Activated CD4-positive, CD25-positive, alpha-beta regulatory T cell treated with anti-CD3 and anti-CD28 coated beads, Interleukin-2, amount 50 U/mL, for 16 hours (primary cell): ENCODE measurements at places on chromosomes 11 and 22.

DNA sequence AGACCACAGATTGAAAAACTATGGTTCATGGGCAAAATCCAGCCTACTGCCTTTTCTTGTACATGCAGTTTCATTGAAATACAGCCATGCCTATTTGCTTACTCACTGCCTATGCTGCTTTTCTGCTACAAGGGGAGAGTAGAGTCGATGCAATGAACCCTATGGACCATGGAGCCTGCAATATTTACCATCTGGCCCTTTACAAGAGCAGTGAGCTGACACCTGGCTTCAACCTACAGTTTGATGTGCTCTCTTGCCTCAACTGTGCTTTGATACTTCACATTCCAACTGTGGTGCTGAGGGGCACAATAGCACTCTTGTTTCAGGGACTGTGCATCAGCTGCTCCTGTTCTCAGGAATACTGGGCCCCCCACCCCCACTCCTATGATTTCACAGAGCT, 239.5 kb upstream of the SORL1-AS1 start:
- DNase-seq: no peak

DNA sequence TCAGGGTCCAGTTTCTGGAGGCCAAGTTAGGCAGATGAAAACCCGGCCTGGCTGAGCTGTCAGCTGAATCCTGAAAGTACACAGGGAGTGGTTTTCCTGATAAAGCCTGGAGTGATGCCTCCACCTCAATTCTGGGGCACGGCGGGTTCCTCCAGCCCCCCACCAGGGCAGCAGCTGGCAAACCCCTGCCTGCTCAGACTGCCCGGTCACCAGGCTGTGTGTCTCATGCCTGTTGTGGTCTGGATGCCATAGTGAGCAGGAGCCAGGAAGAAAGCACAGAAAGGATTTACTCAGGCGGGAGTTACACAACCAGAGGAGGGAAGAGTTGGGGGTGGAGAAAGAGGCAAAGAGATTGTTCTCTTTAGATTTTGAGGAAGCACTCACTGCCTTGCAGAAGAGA, 119.9 kb upstream of the RASSF10 start:
- DNase-seq: no peak

DNA sequence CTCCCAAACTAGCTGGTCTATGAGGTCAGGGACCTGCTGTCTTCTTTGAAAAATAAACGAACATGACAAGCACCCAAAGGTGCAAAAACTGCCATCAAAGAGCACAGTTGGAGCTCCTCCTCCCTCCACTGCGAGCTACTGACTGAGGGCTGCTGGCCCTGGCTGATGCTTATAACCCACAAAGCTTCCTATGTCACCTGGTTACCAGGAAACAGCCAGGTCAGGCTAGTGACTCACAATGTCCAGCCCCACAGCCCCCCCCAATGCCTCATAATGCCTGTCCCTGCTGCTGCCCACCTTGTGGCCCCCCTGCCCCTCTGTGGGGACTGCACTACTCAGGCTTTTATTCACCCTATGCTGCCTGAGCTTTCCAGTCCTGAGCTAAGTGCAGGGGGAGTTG, at the start of gene DRICH1:
Gene DRICH1, minus strand, starts transcription at position 144 of the 400 bp plus-strand sequence. CDS start 298 bp downstream, outside the sequence.
- DNase-seq: no peak

DNA sequence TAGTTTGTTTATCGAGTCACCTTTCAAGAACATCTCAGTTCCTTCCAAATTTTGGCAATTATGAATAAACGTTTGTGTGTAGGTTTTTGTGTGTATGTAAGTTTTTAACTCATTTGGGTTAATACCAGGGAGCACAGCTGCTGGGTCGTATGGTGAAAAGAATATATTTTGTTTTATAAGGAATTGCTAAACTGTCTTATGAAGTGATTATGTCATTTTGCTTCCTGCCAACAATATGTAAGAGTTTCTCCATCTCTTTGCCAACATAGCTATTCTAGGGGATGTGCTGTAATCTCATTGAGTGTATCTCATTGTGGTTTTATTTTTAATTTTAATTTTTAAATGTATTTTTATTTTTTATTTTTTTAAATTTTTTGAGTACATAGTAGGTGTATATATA, 27.3 kb downstream of the BCL2L13 start:
- DNase-seq: no peak

- no peak for DNase-seq
Measured at GRCh38 chr22:45502215-45503049, at the start of gene FBLN1. Gene FBLN1, plus strand, starts transcription at chr22:45502883. Its CDS starts 103 bp downstream, at chr22:45502986.

DNA sequence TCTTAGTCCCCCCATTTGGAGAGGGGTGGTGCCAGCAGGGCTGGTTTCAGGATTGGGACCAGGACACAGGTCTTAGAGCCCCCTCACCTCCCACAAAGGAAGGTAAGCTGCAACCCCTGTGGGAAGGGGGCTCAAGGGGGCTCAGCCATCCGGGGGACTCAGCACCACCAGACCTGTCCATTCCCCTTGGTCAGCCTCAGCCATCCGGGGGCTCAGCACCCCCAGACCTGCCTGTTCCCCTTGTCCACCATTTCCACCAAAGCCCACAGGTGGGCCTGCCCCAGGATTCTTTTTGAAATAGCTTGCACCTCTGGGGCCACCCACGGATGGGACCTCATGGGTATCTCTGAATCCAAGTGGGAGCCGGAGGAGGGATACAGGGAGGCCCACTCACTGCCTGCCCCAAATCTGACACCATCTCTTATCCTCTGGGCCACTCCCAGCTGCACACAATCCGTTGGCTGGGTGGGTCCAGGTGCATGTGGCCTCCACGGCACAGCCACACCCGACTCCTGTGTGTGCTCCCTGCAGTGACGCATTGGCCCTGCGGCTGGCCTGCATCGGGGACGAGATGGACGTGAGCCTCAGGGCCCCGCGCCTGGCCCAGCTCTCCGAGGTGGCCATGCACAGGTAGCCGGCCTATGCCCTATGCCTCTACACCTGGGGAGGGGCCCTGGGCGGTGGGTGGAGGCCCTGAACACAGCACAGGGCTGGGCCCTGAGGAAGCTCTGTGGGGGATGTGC, 15.9 kb downstream of the MCAT start:
- DNase-seq: no peak

GRCh38 chr22:29306835-29307595, 565 bp downstream of the GAS2L1 start:
- DNase-seq: no peak

DNA sequence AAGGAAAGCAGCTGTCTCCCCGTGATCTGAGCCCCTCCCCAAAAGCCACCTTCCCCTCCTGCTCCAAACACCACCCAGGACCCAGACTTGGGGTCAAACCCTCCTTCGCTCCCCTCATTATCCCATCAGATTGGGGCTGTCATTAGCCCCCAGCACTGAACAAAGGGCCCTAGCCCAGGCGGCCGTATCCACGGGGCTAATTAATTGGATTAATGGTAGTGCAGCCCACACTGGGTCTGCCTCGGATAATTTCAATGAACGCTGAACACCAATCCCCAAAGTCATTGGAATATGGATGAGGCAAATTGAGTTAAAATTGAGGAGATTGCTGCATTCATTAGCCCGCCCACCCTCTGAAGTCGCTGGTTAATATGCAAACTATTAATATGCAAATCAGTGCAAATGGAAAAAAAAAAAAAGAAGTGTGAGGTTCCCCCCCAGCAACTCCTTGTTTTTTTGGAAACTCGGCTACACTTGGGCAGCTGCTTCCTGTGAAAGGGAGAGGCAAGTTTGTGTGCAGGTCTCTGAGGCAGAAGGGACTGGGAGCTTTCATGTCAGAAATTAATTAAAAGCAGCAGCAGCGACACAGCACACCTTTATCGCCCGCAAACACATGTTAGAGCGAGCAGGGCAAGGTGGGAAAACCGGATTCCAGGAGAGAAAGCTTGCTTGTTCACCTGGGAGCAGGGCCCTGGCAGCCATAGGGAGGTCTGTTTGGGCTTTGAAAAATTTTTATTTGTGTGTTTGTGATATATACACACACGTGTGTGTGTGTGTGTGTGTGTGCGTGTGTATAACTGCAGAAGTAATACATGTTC, 517.8 kb downstream of the MIAT start:
- DNase-seq: no peak

GRCh38 chr11:36240801-36241200, 48.4 kb downstream of the COMMD9 start:
- no peak for DNase-seq

DNA sequence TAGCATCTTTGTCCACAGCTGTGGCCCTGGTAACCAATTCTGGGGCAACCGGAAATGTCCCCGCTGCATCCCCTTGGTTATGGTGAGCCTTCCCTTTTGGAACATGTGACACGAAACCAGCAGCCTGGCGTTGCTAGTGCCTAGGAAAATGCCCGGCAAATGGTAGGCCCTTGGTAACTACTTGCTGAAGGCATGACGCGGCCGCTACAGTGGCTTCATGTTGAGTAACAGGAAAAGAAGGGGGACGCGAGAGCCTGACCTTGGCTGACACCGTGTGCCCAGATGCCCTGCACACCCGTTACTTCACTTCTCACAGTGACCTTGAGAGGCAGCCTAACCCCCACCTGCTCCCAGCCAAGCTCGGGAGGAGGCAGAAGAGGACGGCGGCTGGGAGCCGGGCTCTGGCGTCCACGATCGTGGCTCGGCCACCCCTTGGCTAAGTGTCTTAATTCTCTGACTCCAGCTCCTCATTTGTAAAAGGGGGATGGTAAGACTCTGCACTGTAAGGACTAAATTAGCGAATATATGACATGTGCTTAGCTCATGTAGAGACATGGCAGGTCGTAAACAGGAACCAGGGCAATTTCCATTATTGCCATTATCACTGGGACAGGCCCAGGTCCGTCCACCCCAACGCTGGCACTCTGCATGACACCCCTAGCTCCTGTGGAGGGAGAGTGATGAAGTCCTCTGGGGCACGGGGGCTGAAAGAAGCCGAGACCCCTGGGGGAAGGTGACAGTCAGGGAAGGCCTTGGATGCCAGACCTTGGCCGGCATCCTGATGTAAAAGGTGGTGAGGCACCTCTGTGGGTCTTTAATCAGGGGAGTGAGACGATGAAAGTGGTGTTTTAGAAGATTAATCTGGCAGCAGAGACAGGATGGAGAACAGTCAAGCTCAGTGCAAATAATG, 18.9 kb downstream of the IFT27 start:
- no peak for DNase-seq

DNA sequence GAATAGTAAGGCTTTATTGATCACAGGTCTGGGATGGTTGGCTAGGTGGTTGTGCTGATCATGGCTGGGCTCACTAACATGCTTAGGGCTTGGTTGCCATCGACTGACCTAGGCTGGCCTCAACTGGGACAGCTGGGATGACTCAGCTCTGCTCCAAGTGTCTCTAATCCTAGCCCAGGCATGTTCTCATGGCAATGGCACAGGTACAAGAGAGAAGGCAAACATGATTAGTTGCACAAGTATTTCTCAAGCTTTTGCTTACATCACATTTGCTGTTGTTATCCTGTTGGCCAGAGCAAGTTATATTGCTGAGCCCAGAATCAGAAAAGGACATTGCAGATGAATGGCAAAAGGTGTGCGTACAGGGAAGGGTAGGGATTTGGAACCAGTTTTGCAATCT, 68.5 kb upstream of the SLC35C1 start:
- no peak for DNase-seq

GRCh38 chr11:74444173-74444826, 23.0 kb downstream of the KCNE3 start:
- DNase-seq: no peak

- no peak for DNase-seq
Measured at GRCh38 chr11:63614136-63614671, at the start of gene PLAAT3. Gene PLAAT3, minus strand, starts transcription at chr11:63614433. Its CDS starts 419 bp downstream, at chr11:63614014.

DNA sequence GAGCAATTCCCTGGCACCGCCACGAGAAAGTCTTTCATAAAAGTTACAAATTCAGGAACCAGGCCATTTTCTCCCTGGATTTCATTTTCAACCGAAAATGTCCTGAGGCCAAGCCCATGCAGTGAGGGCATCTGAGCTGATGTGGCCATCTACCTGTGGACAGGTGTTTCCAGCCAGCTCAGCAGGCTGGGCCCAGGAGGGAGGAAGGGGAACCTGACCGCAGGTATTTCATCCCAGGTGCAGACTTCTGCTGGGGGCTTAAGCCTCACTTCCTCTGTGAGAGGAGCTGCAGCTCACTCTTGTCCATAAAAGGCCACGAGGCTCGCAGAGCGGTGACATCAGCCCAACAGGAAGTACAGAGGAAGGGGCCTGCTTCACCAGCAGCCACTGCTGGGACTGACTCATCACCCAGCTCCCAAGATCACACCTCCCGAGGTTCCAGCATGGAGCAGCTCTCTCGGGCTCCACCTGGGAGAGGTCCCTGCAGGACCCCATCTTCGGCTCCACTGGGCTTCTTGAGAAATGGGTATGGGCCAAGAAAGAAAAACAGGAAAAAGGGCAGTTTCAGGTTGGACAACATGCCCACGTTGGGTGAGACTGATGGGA, 56.4 kb downstream of the MYH9 start:
- DNase-seq: peak; percentile 58

GRCh38 chr11:119117004-119117706, 4.2 kb upstream of the HINFP start:
- no peak for DNase-seq

GRCh38 chr11:132539590-132540368, 992.5 kb downstream of the OPCML start:
- DNase-seq: no peak

GRCh38 chr11:86052693-86053641, 15.9 kb downstream of the PICALM start:
- no peak for DNase-seq

- DNase-seq: no peak
Measured at GRCh38 chr22:23076896-23077572, 6.7 kb downstream of the GNAZ start.

DNA sequence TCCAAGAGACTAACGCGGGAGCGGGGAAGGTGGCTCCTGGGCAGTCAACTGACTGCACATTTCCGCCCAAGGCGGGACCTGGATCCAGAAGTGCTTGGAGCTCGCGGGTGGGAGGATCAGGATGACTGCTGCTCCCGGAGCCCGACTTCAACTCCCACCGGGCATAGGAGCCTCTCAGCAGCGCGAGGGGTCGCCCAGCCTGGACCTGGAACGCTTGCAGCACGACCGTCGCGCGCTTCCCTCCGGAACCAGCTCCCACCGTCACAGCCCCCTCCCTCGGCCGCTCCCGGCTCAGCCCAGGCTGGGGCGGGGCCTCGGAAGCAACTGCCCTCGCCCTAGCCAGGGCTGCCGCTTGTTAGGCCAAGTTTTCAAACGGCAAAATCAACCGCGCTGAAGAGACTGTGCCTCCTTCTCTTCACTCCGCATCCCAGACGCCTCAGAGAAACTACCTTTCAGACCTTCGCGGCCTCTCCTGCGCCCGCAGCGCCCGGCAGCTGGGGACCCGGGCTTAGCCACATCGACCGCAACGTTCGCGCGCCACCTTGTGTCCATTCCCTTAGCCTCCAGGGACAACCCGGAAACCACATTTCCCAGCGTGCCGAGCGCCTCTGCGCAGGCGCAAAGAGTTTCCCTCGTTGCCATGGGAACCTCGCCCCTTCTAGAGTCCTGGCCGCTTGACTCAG, 14.0 kb downstream of the SSH3 start:
- DNase-seq: peak; percentile 99

- DNase-seq: no peak
Measured at GRCh38 chr11:22392561-22392960, 54.4 kb downstream of the SLC17A6 start.
